ENCODE measurements at places on chromosomes 2 and 18.

GRCh38 chr18:7237673-7238272, 6.9 kb downstream of the LRRC30 start:
- no peak for DNase-seq

GRCh38 chr18:6362559-6363129, 52.1 kb downstream of the L3MBTL4 start:
- DNase-seq, result no peak

DNA sequence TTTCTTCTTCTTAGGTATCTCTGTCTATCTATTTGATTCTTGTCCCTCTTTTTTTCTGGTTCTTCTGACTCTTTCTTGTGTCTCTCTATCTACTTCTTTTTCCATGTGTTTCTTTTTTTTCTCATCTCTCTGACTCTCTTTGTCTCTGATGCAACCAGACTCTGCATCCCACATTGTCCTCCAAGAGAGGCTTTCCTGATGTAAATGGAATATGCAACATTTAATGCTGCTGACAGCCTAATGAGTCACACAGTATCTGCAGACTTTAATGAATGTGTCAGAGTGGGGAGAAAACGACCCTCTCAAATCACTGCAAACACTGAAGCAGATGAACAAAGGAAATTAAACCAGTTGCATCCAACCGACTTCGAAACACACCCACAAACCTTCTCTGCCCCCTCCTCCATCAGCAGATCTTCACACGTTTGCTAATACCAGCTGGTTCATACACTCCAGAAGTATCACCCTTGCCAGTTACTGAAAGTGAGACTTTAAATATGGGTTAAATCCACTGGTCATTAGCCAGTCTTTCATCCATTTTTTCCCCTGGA, 351.5 kb downstream of the TXNL1 start:
- peak; percentile 29 for DNase-seq

- DNase-seq, result no peak
These were observed 116.7 kb downstream of the TNS1 start for GRCh38 chr2:217886091-217886490.

DNA sequence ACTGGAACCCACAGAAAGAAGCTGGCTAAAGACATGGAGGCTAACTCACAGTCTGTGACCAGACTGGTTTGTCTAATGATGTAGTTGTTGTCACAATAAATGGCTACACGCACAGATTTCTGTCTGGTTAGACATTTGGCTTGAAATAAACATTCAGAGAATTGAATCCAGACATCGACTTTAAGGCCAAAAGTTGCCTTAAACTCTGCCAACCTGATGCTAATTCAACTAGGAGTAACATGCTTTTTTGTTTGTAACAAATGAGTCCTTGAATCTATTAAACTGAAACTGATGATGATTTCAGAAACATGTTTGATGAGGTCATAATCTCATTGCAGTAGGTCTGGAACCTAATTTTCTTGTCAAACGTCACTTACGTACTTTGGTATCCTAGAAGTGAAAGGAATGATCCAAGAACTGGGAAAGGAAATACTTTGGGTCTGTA, 123.8 kb downstream of the ERBB4 start:
- DNase-seq, result no peak

GRCh38 chr2:188890755-188891154, 83.4 kb upstream of the COL3A1 start:
- no peak for DNase-seq

DNA sequence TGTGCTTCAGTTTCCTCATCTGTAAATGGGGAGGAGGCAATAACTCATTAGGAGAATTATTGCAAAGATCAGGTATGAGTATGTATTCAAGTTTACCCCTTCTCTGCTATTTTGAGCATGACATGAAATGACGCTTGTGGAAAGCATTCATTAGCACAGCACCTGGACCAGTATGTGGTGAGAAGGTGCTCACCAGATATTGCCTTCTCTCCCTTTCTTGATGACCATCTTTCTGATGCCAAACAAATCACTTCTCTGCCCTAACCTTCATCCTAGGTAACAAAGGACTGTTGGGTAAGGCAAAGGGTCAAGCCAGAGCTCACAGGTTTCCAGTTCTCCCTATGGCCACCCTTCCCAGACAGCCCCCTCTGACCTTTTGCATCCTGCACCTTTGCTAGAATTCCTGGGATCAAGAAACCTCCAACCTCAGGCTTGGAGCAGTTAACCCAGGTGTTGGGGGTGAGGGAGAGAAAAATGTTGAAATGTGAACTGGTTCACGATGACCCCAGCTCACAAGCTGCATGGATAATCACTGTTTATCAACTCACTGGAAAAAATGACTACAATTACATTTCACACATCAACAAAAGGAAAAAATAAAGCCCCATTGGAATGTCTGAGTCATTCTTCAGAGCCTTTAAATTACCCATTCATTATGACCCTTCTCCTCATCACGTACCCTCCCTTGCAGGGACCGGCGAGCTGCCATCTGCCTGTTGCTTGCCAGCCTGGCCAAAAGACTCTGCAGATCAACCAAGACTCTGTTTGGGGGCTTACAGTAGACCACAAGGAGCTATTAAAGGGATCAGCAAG, 41.6 kb downstream of the LBH start:
- peak; percentile 38 for DNase-seq

All from AG04450 (cell line).